ENCODE measurements at places on chromosomes 5 and 9. TPM values are rescaled to one million over a fixed set of nuclear protein-coding genes. Genes with fewer than 3 reads are reported as not detected.

The POLR3G gene
- 0.59 TPM for total RNA-seq

The MCIDAS gene
- total RNA-seq = not detected

DNA sequence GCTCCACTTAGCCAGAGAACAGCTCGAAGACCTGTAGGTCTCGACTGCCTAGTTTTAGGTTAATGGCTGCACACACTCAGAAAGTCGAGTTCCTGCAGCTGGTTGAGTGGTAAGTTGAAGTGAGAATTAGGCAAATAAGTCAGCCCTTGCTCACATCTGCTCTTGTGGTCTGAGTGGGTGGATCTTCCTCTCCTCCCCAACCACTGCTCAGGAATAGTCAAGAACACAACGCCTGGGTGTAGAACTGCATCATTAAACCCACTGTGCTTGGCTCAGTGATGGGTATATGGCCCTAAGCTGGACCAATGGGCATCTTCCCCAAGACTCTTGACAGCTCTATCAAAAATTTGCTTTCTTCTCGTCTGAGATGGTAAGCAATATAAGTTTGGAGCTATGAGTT is 20.9 kb upstream of the ADAM19 start:
- no peak overlapping the region for H3K27ac ChIP-seq
- H3K4me1 ChIP-seq = no peaks in the 10 kb centered on the region
- DNase-seq = no peak
- H3K27me3 ChIP-seq = no peaks in the 10 kb centered on the region
- no peak overlapping the region for H3K4me3 ChIP-seq

The BAAT gene
- not detected for total RNA-seq

DNA sequence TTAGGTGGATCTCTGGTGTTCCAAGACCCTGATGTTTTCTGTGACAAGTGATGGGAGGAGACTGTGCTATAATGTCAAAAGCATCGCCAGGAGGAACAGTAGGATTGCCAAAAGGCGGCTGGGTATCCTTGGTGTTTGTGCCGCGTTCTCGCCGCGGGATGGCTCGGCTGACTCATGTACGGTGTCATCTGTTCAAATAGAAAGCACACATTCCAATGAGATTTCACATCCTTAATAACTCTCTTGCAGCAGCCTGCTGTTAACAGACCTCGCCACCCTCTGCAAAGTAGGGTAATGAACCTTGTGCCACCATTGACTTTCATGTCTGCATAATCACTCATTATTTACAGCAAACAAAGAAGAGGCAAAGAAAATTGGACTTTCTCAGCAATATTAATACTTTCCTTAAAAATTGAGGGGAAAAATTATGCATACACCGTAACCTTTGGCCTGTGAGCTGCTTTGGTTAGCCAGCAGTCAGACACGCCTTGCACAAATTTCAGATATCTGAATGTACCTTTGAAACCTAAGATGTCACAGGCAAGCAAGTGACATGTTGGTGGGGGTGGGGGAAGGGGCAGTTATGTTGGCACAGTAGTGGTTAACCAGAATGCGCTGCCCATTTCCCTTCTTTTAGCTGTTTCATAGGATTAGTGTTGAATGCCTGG is 289.4 kb downstream of the EFNA5 start:
- H3K27ac ChIP-seq = no peak overlapping the region
- no peaks in the 10 kb centered on the region for H3K36me3 ChIP-seq
- no peaks in the 10 kb centered on the region for H3K27me3 ChIP-seq
- H3K4me1 ChIP-seq = no peaks in the 10 kb centered on the region

The AGXT2 gene
- not detected for total RNA-seq

DNA sequence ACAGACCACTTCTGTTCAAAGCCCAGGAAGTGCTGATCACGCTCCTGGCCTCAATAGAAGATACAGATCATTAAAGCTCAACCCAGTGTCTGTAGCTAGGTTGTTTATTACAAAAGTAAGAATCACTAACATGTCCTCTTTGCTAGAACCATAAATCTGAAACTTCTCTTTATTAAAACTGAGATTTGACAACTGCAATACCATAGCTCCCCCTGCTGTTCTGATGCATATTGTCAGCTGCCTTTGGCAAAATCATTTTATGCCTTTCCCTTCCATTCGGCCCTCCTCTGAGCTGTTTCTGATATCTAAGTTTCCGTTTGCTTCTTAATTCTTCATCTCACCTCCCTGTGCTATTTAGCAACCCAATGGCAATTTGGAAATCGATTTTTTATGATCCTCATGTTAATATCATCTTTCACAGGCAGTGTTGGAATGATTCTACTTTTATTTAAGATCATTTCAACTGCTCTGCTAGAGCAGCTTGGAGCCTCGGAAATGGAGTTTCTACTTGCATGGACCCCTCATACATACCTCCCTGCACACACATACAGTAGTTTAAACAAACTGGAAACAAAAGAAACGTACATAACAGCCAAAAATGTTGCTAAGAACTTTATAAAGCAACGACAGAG is 998.8 kb downstream of the MAT2B start:
- no peaks in the 10 kb centered on the region for H3K27me3 ChIP-seq
- peak; percentile 34 for DNase-seq
- H3K4me3 ChIP-seq = no peak overlapping the region
- H3K36me3 ChIP-seq = no peaks in the 10 kb centered on the region
- H3K4me1 ChIP-seq = no peaks in the 10 kb centered on the region

The SLC34A3 gene
- not detected for total RNA-seq

The SLC6A7 gene
- not detected for total RNA-seq

The HNRNPK gene
- total RNA-seq = 330 TPM

GRCh38 chr9:116000748-116001329 is 152.8 kb upstream of the PAPPA start:
- H3K27me3 ChIP-seq = no peaks in the 10 kb centered on the region
- H3K36me3 ChIP-seq = no peaks in the 10 kb centered on the region
- DNase-seq = no peak
- no peak overlapping the region for H3K4me3 ChIP-seq
- no peak overlapping the region for H3K27ac ChIP-seq
- H3K4me1 ChIP-seq = no peaks in the 10 kb centered on the region

The CDX1 gene
- total RNA-seq = not detected

The ZCCHC7 gene
- 11.9 TPM for total RNA-seq

The FEM1C gene
- total RNA-seq = 61.3 TPM

The ITGA1 gene
- 27.2 TPM for total RNA-seq

Data from heart right ventricle (tissue), 16 donors.